Activated naive CD4-positive, alpha-beta T cell treated with anti-CD3 and anti-CD28 coated beads, Interleukin-2, amount 50 U/mL, for 72 hours (primary cell): ENCODE measurements at places on chromosomes 4 and X. TPM values are rescaled to one million over a fixed set of nuclear protein-coding genes. Genes with fewer than 3 reads are reported as not detected.

SPIN4 gene
- 4.4 TPM for total RNA-seq

DNA sequence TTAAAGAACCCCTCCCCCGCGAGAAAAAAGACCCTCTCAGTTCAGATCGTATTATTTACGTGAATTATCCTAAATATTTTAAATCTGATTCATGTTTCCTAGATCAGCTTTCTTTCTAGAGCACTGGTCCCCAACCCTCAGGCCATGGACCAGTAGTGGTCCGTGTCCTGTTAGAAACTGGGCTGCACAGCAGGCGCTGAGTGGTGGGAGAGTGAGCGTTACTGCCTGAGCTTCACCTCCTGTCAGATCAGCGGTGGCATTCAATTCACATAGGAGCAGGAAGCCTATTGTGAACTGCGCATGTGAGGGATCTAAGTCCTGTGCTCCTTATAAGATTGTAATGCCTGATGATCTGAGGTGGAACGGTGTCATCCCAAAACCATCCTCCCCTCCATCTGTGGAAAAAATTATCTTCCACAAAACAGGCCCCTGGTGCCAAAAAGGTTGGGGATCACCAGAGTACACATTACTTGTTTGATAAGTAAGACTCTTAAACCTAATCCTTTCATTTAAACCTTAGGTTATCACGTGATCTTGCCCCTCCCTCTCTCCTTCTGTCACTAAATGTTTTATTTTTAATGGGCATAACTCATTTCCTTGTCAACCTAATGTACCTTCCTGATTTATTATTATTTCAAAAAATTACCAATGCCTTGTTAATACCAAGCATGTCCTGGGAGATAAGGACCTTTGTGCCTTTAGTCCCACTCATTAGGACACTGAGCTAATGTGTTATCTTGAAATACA lies 442.9 kb downstream of the TLL1 start:
- no peak for DNase-seq

GRCh38 chr4:187679450-187679849 lies 316.1 kb upstream of the ZFP42 start:
- DNase-seq: no peak

DNA sequence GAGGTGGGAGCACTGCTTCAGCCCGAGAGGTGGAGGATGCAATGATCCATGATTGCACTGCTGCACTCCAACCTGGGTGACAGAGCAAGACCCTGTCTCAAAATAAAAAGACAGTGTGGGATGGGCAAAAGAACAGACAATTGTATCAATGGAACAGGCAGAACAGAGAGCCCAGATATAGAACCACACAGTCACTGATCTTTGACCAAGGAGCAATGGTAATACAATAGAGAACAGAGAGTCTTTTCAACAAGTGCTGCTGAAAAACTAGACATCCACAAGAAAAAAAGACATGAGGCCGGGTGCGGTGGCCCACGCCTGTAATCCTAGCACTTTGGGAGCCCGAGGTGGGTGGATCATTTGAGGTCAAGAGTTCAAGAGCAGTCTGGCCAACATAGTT lies 5.9 kb downstream of the FAM53A start:
- no peak for DNase-seq

GRCh38 chr4:136106753-136107152 lies 1425.5 kb downstream of the PCDH18 start:
- DNase-seq: no peak

DNA sequence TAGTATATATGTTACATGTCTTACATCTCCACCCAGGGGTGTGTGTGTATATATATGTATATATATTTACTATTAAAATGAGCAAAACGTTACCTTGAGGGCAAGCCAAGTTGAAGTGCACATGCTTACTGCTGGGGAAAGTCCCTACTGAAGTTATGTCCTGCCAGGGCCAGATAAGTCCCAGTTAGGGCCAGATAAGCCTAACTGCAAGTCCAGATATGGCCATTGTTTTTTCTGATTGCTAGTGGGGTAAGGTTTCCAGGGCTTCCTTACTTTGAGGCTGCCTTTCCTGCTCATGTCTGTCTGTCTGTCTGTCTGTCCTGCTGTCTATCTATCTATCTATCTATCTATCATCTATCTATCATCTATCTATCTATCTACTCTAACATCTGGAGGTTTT lies 19.3 kb upstream of the ZNF81 start:
- DNase-seq: no peak

PCYT1B gene
- 1.0 TPM for total RNA-seq

GRCh38 chr4:36919721-36920120 lies 324.8 kb upstream of the NWD2 start:
- DNase-seq: no peak

DNA sequence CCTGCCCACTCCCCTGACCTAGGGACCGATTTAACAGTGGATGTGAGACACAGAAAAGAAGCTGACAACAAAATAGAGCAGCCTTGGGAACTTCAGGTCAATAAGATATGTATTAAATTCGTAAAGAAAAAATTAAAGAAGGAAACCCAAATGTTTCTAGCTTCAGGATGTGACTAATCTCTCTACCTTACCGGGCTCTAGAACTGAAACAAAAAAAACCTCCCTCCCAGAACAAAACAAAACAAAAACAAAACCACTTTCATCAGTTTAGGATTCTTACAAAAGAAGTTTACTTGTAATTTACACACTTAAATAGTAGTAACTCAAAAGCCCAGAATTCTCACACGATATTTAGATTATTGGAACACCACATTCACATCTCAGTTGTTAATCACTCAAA lies 185.8 kb upstream of the RPS6KA3 start:
- no peak for DNase-seq

GRCh38 chr4:36884151-36884550 lies 360.4 kb upstream of the NWD2 start:
- no peak for DNase-seq

MAGEC1 gene
- total RNA-seq: not detected

ZNF674 gene
- 3.1 TPM for total RNA-seq

CSAG1 gene
- not detected for total RNA-seq

- peak; percentile 6 for DNase-seq
These were observed 15.0 kb downstream of the NKX3-2 start for GRCh38 chr4:13529128-13529919.

SSX1 gene
- total RNA-seq: not detected

CAPN6 gene
- not detected for total RNA-seq

GRCh38 chr4:38323141-38323641 lies 340.8 kb upstream of the KLF3 start:
- DNase-seq: no peak
